Jurkat, Clone E6-1 (cell line): ENCODE measurements at places on chromosomes 3 and 15.

GRCh38 chr3:193553586-193553985, 1.1 kb downstream of the ATP13A4 start:
- DNase-seq: no peak

DNA sequence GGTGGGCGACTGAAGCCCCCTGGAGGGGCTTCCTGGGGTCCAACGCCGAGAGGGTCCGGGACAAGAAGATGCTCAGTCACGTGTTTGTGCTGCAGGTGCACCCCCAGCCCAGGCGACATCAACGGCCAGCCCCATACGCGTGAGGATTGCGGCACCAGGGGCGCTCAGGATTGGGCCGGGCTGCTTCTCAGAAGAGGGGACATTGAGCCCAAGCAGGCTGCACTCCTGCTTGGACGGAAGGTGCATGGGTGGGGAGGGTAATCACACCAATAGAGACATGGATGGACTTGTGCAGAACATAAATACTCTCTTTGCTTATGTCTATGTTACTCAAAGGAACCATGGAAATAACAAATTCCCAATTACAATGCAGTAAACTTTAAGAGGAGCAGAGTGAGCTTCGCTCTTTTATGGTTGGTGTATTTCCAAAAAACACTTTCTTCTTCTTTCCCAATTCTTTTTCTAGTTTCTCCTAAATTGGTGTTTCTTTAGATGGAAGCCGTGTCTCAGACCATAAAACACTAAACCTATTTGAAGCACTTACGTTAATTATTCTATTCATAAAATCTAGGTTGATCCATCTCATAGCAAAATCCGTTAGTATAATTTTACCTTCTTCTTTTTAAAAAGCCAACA, 182.7 kb downstream of the GOLGA6L6 start:
- DNase-seq: no peak

DNA sequence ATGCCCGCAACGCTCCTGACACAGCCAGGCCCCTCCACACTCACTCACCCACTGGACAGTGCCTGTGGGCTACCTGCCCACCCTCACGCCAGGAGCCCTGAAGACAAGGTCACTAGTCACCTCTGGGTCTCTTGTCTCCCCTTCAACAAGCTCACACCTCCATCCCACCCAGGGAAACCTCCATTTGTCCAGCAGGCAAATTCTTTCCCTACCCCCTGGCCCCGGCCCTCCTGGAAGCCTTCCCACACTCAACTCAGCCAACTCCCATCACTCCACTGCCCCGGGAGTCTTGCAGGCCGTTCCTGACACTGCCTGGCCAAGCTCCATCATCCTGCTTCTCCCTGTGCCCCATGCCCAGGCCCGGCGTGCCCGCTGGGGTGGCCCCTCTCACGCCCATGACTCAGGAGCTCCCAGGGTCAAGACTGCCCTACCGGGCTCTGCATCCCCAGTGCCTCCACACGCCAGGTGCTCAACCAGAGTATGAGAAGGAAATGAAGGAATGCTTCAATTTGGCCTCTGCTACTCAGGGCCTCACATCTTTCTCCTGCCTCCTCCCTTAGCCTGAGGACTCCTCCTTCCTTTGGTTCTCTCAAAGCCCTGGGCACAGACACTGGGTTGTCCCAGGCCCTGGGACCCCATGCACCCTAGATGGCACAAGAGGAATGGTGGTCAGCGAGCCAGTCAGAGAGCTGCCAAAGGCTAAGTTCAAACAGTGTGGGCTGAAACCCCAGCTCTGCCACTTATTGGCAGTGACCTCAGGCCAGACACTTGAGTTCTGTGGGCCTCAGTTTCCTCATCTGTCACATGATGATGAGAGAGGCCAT, 88.6 kb downstream of the SEC22A start:
- DNase-seq: no peak

DNA sequence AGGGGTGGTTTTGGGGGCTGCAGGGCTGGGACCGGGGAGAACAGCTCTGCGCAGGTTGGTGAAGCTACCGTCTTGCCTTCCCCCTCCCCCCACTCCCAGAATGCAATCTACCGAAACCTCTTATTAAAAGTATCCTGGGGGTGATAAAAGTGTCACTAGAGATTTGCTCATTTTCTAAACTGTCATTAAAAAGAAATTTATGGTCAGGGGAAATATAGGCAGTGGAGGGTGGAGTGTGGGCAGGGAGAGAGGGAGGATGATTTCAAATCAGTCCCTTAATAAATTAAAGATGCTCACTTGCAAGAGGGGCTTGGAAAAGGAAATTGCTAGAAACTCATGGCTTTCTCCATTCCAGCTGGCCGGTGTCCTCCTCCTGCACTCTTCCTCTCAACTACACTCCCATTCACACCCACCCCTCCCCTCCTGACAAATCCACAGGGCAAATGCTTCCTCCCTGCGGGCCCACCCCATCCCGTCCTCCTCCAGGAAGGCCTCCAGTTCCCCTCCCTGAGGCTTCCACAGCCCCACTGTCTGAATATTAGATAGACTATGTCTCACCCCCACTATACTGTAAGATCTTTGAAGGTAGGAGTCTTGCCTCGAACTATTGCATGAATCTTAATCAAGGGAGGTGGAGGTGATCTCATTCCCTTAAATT, 83.9 kb downstream of the TLE3 start:
- DNase-seq: no peak

- no peak for DNase-seq
Observed at GRCh38 chr3:58204720-58205119, 6.1 kb downstream of the DNASE1L3 start.

DNA sequence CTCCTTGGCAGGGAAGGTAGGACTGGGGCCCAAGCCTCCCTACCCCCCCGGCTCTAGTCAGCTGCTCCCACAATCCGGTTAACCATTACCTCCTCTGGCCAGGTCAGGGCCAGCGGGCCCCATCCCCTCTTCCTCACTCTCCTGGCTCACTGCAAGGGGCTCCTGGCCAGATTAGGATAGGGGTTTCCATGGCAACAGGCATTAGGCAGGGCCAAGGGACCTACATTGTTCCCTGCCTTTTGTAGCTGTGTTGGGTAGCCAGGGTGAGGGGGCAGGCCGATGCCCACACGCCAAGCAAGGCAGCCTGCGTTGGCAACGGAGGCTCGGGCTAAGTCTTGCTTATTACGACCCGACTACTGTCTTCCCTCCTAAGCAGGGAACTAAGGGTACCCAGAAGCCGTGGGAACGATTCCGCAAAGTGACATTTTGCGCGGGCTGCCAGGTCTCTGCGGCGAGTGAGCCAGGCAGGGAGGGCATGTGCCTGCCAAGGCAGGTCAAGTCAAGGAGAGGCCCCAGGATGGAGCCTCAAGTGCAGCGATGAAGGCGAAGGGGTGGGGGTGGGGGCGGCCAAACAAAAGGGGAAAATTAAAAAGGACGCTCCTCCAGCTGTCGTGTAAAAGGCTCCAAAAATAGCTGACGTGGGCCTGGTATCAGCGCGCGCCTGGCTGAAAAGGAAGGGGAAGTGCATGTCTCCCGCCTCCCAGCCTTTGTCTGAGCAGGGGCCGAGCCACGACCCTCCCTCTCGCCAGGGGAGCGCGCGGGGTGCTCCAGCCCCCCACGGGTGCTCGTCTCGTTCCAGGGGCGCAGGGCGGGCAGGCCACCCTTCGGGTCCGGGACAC, 919 bp downstream of the IDH2 start:
- no peak for DNase-seq
